Ascending aorta (tissue), 2 donors: ENCODE measurements at places on chromosomes 12 and 14. TPM values are rescaled to one million over a fixed set of nuclear protein-coding genes. Genes with fewer than 3 reads are reported as not detected.

Gene GSC
- not detected for total RNA-seq

Gene HOXC4
- 0.32 TPM for total RNA-seq

DNA sequence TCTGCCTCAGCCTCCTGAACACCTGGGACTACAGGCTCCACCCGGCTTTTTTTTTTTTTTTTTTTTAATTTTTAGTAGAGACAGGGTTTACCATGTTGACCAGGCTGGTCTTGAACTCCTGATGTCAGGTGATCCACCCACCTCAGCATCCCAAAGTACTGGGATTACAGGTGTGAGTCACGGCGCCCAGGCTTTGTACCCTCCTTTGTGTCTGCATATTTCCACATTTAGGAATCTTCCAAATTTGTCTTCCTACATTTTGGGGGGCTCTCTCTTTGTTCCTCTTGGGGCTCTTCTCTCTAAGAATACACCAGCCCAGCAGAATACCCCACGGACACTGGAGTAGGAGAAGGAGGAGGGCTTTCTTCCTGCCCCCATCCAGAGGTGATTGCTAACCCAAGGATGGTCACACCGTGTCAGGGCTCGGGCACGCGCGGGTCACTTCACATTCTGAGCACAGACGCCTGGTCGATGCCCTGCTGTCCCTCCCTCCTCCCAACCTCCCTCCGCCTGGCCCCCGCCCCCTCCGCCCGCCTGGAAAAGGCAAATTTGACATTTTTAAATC is 2.1 kb upstream of the DNAJC22 start:
- DNase-seq: no peak

- no peak for DNase-seq
These were observed 21.2 kb upstream of the INSM2 start for GRCh38 chr14:35512765-35513164.

GRCh38 chr12:31238764-31239387 is 87.1 kb downstream of the SINHCAF start:
- DNase-seq: peak; percentile 71

DNA sequence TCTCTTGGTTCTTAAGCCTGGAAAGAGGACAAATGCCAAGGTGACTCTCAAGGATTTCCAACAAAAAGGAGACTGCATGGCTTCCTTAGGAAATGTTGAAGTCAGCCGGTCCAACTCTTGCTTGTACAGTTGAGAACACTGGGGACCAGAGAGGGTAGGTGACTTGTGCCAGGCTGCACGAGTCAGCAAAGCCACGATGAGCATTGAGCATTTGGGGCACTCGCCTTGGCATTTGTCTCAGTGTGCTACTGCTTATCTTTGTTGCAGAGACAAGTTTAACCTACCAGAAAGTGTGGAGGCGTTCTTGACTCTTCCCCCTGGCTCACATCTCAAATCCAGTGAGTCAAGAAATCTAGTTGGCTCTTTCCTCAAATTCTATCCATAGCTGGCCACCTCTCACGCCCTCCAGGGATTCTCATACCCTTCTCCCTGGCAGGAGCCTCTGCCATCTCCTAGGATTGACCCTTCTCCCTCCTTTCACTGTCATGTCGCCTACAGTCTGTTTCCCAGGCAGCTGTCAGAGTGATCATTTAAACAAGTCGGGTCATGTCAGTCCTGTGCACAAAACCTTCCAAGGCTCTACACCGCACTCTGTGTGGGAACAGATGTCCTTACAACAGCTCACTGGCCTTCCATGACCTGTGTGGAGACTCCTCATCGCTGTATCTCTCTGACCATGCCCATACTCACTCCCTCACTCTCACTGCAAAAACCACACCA is 17.2 kb upstream of the KRT83 start:
- DNase-seq: no peak

DNA sequence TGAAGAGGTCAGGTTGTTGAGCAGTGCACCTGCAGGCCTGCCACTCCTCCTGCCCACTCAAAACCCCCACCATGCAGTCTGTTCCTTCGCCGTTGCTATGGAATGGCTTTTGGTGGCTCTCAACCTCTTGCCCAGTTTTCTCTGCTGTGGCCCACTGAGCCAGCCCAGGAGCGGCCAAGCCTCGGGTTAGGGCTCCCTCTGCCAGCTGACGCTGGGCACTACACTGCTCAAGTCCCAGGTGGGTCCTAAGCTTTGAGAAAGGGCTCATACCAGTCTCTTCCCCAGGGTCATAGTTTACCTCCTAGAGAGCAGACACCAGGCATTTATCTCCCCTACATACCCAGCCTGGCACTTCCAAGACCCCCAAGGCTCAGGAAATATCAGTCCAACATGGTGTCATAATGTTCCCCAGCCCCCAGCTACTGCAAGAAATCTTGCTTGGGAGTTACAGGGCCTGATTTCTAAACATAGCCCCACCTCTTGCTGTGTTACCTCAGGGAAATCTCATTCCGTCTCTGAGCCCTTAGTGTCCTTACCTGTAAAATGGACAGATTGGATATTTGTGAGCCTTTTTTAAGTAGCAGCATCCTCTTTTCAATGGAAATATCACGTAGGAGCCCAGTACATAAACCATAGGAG is 59.4 kb downstream of the TSPAN11 start:
- no peak for DNase-seq

DNA sequence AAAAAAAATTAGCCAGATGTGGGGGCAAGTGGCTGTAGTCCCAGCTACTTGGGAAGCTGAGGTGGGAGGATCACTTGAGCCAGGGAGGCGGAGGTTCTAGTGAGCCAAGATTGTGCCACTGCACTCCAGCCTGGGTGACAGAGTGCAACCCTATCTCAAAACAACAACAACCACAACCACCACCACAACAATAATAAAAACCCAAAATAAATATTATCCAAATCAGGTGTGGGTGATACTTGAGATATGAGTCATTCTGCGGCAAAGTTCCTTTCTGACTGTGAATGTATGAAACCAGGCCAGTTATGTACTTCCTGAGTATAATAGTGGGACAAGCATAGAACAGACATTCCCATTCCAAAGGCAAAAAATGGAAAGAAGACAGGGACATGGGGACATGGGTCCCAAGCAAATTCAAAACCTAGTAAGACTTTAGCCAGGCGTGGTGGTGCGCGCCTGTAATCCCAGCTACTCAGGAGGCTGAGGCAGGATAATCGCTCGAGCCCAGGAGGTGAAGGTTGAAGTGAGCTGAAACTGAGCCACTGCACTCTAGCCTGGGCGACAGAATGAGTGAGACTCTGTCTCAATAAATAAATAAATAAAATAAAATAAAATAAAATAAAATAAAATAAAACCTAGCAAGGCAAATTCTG is 9.7 kb upstream of the ERC1 start:
- DNase-seq: no peak

GRCh38 chr12:5694759-5695409 is 250.2 kb downstream of the ANO2 start:
- DNase-seq: no peak
